ENCODE measurements at places on chromosomes 1 and 21.

GRCh38 chr1:53203466-53203865 lies 6.8 kb downstream of the CPT2 start:
- DNase-seq: no peak

- no peak for DNase-seq
Measured at GRCh38 chr21:34771512-34772028, 102.8 kb downstream of the CLIC6 start.

GRCh38 chr1:200367841-200368534 lies 41.8 kb downstream of the ZNF281 start:
- DNase-seq: no peak

- DNase-seq: no peak
Measured at GRCh38 chr1:196444634-196445033, 163.6 kb downstream of the KCNT2 start.

GRCh38 chr1:209343511-209343910 lies 240.0 kb upstream of the CAMK1G start:
- DNase-seq: no peak

- no peak for DNase-seq
Measured at GRCh38 chr1:11072216-11072917, 12.5 kb upstream of the SRM start.

- DNase-seq: no peak
Measured at GRCh38 chr1:240462766-240463395, 149.1 kb downstream of the GREM2 start.
